Stimulated activated CD8-positive, alpha-beta memory T cell treated with anti-CD3 and anti-CD28 coated beads, Interleukin-7, amount 100 ng/mL, for 1 hour (primary cell): ENCODE measurements at places on chromosomes 3 and 15.

- no peak for DNase-seq
Observed at GRCh38 chr3:45554006-45554666, 40.4 kb upstream of the LIMD1 start.

- DNase-seq, result no peak
Observed at GRCh38 chr3:36992806-36993325, at the start of gene EPM2AIP1. Gene EPM2AIP1 (minus strand): TSS chr3:36993131. CDS start chr3:36993077, 54 bp downstream.

DNA sequence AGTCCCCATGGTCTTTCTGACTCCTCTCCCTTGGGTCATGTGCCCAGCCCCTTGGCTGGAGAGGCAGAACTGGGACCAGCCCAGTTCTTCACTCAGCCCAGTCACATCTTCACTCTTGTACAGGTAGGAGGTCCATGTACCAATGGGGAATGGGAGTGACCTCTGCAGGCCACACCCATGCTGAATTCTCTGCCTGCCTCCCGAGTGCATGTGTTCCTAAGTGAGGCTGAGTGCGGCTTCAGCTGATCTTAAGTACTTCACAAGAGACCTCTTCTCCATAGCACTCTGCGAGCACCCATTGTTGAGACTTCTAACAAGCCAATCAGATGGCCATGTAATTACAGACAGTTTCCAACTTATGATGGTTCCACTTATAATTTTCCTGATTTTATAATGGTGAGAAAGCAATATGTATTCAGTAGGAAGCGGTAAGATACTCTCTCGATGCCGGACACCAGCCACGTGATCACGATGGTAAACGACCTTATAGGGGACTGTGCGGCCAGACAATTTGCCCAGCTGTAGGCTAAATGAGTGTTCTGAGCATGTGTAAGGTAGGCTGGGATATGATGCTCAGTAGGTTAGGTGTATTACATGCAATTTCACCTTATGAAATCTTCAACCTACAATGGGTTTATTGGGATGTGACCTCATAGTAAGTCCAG, 112.1 kb downstream of the KLF13 start:
- no peak for DNase-seq

DNA sequence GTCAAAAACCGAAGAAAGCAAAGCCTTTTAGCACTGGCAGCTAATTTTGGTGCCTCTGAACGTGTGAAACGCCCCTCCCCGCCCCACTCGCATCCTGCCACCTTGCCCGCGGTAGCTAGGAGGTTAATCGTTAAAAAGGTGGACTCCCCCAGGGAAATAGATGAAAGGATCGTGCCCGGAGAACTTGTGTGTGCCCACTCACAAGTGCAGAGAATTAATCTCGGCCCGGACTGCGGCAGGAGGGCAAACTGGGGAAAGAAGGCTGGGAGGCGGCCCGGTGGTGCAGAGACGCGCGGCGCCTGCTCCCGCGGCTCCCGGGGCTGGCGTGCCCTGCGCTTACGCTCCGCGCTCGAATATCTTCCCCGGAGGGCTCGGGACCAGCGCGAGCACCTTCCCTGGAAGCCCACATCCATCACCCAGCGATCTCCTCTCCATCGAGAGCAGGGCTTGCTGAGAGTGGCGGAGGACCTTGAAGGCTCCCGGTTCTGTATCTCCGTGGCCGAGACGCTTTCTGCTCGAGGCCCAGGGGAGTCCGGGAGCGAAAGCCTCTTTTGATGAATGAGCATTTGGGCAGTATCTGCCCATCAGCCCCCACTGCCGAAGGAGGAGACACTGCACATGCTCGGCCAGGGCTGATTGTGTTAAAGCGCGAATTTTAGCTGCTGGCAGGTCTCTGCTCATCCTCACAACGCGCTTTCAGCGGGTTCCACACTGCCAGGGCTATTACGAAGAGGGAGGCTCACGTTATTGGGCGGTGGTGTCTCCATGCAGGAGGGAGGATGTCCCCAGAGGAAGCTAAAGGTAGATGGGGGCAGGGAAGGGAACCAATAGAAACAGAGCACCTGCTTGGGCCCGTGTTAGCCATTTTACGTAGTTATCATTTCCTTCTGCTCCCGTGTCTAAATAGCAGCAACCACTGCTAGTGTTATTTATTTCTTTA, 1.3 kb upstream of the SPTSSB start:
- DNase-seq, result no peak

- no peak for DNase-seq
Observed at GRCh38 chr15:67446449-67446848, 74.5 kb upstream of the C15orf61 start.

DNA sequence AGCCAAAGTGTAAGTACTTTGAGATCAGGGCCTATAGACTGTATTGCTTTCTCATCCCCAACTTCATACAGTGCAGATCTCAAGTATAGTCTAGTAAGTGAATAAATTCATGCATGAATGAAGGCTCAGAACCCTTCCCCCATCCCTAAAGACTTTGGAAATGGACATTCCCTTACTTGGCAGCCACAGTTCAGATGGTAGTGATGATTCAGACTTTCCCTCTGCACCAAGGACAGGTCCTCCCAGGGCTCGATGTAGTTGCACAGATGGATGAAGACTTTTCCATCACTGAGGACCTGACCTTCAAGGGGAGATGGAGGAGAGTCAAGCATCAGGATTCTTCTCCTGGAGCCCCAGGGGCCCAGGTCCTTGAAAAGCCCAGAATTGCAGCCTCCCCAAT, 4.6 kb downstream of the TIMP4 start:
- no peak for DNase-seq

DNA sequence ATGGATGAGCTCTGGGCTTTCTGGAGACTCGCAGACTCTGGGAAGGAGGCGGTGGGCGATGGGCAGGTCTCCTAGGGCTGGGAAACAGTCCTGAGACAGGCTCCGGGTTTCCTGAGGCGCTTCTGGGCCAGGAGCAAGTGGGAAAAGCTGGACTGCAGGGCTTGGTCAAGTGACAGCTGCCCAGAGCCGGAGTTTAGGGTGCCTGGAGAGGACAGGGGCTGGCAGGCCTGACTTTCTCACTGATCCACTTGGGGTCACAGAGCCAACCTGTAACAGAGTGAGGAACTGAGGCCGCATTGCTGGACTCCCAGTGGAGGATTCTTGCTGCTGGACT, 107.9 kb downstream of the APBA2 start:
- no peak for DNase-seq

DNA sequence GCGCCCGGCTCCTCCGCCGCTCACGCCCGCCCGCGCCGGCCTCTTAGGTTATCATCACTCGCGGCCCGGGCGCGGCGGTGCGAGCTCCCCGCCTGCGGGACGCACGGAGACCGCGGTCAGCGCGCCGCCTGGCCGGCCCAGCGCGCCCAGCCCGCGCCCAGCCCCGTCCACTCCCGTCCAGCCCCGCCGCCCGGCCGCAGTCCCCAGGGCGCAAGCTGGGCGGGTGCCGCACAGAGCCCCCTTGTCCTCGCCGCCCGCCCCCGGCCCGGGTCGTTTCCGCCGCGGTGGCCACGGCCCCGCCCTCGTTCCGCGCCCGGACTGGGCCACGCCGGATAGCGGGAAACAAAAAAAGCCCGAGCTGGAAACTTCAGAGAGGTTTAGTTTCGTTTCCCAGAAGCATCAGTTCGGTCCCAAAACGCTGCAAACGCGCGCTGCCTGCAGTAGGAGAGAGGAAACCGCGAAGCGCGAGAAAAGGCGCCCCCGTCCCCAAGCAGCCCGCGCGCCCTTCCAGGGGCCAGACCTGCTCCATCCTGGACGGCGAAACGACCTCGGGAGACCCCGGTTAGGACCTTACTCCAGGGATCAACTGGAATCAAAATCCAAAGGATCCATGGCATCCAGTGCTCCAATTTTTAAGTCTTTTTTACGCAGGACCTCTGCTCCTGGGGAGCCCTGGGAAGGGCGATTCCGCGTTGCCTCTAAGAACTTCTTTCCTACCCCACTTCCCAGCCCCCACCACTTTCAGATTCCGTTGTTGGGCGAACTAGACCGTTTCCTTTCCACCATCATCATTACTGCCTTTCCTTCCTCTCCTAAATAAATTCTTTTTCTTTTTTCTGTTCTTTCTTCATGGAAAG, at the start of gene ATP10A:
TSS of gene ATP10A (minus strand) at position 217 of the 857 bp plus-strand sequence. CDS start 231 bp downstream, outside the sequence.
- no peak for DNase-seq

- no peak for DNase-seq
Observed at GRCh38 chr3:127066635-127067034, 83.7 kb downstream of the PLXNA1 start.

DNA sequence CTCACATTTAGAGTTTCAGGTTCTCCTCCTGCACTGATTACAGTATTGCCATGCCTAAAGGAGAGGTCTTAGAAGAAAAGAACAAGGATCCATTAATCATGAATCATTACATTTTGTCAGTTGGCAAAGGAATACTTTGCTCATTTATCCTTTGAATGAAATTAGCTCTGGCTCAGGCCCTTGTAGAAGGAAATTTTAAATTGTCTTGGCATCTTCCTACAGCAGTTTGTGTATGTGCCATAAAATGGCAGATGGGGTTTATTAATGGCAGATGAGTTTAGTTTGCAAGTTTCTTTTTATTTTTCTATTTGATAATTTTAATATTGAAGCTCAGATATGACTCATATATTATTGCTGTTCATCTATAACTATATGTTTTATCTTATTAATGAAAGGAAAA, 181.2 kb upstream of the EPHA3 start:
- no peak for DNase-seq

DNA sequence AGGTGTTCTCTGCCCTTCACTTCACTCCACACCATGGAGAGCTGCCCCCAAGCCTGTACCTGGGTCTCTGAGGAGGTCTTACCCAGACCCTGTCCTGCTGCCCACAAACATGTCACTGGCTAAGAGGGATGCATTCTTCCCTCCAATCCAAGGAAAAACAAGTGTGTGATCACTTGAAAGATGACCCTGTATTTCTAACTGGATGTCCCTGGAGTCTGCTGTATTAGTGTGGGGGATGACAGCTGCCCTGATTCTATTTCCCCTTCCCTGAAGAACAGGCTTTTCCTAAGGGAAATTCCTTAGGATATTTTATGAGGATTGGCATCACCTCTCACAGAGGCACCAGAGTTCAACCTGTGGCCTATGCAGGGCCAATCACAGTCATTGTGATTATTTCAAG, 55.0 kb upstream of the GATA2 start:
- DNase-seq, result no peak

GRCh38 chr3:187616307-187616972, 53.8 kb downstream of the SST start:
- DNase-seq, result peak; percentile 12

DNA sequence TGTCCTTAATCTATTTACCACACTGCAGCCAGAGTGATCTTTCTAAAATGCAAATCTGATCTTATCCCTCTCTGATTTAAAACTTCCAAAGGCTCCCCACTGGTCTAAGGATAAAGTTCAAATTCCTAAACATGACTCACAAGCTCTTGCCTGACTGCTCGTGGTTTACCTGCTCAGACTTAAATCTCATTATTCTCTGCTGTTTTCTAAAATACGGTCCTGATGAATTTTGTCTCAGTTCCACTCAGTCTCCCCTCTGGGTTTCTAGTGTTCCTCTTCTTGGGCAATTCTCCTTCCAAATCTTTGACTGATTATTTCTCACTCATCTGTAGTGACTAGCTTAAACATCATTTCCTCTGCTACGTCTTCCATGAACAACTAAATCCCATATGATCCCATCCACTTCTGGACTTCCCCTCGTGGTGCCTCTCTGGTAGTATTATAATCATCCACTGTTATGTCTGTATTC, 108.3 kb downstream of the P3H2 start:
- no peak for DNase-seq

DNA sequence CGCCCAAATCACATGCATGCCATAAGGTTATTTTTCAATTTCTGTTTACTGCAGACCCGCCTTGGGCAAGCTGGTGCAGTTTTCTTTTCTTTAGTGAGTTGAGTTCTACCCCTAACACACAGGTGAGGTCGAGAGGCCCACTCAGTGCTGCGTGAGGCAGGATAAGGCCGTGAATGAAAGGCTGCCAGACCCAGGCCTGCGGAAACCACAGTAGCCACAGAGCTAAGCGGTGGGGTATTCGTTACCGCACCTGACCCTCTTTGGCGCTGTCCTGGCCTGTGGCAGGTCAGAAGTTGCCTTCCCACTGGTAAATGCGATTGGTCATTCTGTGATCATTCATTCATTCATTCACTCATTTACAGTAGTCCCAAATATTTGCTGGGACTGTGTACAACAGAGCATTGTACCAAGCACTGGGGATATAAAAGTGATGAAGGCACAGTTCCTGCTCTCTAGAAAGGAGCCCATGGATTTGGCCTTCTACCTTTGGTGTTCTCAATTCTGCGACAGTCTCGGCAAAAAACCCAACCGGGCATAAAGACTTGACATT, 144.8 kb downstream of the XXYLT1 start:
- no peak for DNase-seq

DNA sequence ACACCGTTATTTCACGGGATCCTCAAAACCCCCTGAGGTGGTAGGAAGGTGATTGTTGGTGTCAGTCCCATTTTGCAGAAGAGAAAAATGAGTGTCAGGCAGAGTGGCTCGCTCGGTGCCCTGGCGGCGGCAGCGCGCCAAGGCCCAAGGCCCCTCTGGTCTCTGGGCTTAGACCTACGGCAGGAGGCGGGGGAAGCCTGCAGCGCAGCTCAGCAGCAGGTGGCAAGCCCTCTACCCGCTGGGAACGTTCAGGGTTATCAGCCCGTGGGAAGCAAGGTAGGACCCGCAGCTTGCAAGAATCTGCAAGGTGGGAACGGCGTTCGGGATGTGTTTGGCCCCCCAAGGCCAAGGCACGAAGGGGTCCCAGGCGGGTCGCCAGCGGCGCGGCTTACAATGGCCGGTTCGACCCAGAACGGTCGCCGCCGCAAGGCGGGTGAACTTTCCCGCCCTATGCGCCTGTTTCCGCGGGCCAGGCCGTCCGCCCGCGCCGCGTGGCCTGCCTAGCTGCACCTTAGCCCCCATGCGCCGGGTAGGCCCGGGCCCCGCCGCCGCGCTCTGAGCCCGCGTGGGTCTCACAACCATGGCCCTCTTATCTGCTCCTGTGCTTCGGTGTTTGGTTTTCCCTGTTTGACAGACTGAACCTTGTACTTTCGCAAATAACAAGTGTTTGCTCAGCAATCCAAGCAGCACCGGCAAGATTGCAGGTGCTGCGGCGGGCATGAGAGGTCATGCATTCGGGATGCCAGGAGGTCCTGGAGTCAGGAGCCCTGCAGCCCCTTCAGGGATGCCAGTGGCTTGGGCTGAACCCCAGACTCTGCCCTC, 39.7 kb downstream of the CCNL1 start:
- no peak for DNase-seq

GRCh38 chr3:49333091-49333490, 6.8 kb downstream of the USP4 start:
- DNase-seq, result no peak

GRCh38 chr3:98209244-98209643, 42.7 kb downstream of the OR5H15 start:
- DNase-seq, result no peak

DNA sequence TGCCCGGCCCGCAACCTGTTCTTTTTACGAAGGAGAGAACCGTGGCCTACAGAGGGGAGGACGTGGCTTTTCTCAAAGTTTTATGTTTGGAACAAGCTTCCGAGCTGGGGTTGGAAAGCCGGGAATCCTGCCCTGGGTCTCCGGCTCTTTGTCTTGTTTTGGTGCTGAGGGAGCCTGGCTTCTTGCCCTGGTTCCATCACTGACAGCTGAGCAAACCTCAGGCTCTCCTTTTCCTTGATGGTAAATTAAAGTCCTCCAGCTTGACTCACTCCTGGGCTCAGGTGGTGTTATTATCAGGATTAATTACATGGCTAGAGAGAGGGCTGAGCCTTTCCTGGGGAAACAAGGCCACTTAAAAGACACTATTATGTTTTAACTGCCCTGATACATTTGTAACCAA, 289.5 kb upstream of the RGMA start:
- no peak for DNase-seq
